Activated naive CD8-positive, alpha-beta T cell treated with anti-CD3 and anti-CD28 coated beads, Interleukin-2, amount 10 ng/mL, durations not matched to agents 7 days and 5 days (primary cell): ENCODE measurements at places on chromosomes 4 and X. TPM values are rescaled to one million over a fixed set of nuclear protein-coding genes. Genes with fewer than 3 reads are reported as not detected.

DNA sequence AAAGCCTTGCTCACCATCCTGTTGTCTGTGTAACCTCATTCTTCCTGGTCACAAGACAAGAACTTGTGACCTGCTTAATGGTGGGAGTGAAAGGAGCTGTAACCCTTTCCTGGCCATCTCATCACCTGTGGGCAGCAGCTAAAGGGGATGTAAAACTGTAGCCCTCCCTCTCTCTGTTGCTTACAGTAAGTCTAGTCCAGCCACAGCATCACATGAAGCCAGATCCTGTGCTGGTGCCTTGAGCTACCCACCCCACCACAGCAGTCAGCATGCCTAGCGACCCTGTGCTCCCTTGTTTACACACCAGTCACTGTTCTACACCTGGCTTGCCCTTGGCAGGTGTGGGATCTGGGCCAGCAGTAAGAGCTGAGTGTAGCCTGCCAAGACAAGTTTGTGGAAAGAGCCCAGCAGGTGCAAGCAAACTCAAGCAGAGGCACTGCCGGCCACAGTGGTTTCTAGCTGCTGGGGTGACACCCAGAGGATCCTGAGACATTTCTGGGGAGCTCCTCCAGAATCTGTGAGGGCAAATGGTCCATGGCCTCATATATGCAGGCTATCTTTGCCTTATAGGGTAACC is 41.0 kb downstream of the UGT2B28 start:
- no peak for DNase-seq

- DNase-seq: no peak
Observed at GRCh38 chr4:94546949-94547348, 95.2 kb downstream of the PDLIM5 start.

DNA sequence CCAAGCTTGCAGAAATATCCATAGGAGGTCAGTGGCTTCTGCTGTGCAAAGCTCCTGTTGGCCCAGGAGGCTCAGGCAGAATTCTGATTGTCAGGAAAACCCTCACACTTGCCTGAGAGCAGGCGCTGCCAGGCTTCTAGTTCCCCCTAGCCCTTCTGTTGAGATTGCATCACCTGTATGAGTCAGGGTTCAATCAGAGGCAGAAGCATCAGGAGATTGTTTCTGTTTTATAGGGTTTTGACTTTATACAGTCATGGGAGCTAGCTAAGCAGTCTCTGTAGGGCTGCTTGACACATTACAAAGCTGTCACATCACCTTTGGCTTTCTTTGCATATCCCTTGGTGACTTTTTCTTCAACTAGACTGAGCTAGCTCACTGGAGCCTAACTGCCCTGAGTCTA is 27.8 kb downstream of the DIPK2B start:
- no peak for DNase-seq

DNA sequence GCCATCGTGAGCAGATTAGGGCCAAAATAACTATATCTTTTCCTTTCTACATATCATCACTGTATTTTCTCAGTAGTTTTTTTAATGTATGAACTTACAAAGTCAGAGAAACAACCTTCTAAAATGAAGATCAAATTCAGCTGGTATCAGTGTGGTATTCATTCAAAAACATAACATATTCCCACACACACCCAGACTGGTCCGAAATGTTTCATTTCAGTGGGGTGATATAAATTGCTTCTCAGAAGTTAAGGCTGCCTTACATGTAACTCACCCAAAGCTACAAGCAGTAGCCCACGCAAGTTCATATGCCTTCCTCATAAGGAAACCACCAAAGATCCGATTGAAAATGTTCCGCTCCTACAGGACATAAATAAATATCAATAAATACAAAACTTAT is 37.8 kb downstream of the ACOT9 start:
- no peak for DNase-seq

The RAB39B gene
- total RNA-seq: 9.8 TPM
